Activated gamma-delta T cell treated with Interleukin-2 at 50 U/mL for 16 hours (primary cell): ENCODE measurements at places on chromosomes 7 and 10.

DNA sequence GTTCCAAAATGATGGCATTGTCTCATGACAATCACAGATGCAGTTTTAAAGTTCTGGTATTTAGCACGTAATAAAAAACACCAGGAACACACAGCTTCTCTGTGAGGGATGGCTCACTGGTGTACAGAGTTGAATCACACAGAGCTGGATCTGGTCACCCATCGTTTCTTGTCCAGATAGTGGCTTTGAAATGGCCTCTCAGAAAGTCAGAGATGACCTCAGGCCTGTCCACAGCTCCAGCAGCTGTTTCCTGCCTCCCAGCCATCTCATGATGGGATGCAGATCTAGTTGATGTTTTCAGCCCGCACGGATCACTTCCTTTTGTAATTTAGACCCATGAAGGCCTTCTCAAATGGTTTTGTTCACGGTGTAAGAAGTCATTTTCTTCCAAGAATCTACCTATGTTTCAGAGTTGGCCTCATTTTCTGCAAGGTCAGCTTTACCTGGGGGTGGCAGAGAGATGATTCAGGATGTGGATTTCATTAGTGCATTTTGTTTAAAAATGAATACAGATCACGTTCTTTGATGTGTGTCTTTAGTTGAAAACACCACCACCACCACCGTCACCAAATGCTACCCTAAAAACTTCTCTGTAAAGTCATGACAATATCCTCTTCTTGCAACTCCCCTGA, 166.2 kb downstream of the SNX10 start:
- DNase-seq, result no peak

DNA sequence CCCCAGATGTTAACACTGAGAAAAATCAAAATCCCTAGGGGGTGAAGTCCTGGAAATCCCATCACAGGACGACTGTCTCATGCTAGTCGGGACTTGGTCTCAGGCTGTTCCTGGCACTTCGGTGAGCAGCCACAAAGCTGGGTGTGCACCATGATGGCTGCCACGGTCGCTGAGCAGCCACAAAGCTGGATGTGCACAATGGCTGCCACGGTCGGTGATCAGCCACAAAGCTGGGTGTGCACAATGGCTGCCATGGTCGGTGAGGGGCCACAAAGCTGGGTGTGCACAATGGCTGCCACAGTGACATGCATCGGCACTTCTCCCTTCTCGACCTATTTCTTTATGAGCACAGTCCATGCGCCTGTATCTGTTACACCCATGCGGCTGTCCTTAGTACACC, 505.1 kb downstream of the TCERG1L start:
- no peak for DNase-seq

DNA sequence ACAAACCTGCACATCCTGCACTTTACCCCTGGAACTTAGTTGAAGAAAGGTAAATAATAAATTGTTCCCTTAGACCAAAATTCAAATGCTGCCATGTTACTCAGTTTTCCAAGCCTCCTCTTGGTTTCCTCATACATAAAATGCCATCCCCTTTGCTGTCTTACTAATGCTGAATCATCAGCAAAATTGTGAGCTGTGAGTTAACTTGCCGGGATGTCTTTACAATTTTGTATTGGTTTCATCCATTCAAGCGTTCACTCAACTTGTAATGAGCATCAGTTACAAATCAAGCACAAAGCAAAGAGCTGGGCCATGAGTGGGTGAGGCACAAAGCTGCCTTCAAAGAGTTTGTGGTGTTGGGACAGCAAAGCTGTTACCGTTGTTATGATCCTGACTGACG, 395.8 kb upstream of the ZMIZ1 start:
- no peak for DNase-seq

DNA sequence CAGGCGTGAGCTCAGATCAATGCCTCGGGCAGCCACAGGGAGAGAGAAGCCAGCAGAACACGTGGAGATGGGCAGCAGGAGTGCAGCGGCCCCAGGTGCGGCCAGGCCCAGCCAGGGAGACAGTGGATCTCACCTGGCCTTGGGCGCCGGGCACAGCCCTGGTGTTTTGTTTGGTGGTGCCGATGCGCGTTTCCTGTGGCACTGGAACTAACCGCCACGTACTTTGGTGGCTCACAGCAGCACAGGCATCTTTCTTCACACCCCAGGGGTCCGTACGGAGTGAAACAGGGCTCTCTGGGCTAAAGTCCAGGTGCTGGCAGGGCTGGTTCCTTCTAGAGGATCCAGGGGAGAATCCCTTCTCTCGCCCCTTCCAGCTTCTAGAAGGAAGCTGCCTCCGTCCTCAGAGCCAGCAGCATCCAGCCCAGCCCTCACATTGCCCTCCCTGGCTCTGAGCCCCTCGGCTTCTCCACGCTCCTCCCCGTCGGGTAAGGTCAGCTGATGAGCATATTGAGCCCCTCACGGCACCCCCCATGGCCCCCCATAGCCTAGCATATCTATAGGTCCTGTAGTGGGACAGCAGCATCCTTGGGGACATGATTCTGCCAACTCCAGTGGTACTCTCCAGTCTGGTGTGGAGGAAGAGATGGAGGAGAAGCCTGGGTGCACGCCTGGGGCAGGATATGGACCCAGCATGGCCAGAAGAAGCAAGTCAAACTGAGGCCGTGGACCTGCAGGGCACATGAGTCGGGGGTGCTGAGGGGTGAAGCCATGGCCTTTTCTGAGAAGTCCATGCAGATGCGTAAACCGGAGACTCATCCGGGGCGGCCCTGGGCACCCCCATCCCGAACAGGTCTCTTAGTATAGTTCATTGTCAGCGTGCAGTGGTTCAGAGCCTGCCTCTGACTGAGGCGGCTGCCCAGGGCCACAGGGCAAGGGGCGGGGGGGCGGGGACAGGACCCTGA, 43.4 kb upstream of the PPP2R2D start:
- DNase-seq, result no peak

DNA sequence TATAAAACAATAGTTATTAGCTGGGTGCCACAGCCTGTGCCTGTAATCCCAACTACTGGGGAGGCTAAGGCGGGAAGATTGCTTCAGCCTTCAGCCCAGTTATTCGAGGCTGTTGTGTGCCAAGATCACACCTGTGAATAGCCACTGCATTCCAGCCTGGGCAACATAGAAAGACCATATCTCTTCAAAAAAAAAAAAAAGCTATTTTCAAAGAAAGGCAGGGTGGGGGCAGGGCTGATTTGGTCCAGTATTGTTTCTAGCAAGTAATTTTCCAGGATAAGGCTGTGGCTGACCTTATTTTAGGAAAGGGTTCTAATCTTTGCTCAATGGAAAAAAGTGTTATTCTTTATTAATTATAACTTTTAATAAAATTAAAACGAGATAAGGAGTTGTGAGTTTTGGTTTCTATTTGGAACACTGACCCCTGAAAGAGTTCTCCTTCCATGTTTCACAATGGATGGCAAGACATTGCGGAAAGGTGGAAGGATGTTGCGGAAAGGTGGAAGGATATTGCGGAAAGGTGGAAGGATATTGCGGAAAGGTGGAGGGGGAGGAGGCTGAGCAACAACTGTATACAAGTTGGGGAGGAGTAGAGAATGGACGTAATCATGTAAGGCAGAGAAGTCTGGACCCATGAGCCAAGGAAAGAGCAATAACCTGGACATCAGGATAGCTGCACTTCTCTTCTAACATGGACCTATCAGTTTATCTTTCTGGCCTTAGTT, 1.5 kb upstream of the C1GALT1 start:
- DNase-seq, result no peak
